ENCODE measurements at places on chromosomes 4 and X.

DNA sequence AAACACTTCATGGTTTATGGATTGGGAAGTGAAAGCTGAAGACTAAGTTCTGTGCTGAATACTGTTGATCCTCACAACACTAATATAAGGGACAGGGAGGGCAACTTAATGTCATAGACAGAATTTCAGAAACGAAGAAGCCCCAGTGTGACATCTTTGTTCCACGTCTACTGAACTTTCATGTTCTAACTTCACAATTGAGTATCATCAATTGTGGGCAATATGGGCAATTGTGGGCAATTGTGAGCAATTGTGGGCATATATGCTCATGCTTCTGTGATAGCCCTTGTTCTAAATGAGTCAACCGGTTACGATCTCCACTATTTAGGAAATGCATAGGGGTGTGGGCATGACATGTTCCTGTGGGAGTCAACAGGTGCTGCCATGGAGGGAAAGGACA lies 33.7 kb downstream of the CYBB start:
- DNase-seq = no peak

DNA sequence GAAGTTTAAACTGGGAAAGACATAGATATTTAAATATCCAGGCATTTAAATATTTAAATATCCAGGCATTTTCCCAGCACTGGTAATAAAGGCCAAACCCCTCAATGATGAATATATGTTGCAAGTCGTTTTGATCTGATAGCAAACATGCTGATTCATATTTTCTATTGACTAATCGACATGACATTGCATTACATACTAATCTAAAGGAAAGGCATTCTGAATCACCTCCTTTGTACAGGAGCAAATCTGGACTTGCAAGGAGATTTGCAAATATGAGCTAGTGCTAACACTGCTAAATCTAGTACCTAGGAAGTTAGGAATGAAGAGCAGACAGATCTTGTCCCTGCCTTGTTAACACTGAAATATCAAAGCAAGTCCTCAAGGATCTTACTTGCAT lies 207.3 kb downstream of the SLC7A11 start:
- peak; percentile 1 for DNase-seq

GRCh38 chr4:76195326-76195725 lies 18.3 kb downstream of the SCARB2 start:
- DNase-seq = no peak

DNA sequence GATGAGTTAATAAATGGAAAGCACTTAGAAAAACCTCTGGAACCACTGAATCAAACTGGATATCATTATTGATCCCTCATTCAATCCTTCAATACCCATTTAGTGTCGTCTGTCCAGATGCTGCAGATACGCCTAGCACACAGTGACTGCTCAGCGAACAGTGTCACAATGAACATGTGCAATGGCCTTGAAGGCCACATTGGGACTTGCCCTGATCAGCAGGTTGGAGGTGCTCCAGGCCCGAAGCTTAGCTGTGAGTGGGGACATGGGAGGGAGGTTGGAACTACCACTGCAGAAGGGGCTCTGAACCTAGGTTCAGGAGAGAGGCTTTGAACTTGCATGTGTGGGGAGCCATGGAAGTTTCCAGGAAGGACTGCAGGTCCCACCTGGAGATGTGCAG lies 17.2 kb downstream of the GPKOW start:
- no peak for DNase-seq

- DNase-seq = no peak
These were observed 45.1 kb downstream of the ARHGEF9 start for GRCh38 chrX:63739885-63740284.

DNA sequence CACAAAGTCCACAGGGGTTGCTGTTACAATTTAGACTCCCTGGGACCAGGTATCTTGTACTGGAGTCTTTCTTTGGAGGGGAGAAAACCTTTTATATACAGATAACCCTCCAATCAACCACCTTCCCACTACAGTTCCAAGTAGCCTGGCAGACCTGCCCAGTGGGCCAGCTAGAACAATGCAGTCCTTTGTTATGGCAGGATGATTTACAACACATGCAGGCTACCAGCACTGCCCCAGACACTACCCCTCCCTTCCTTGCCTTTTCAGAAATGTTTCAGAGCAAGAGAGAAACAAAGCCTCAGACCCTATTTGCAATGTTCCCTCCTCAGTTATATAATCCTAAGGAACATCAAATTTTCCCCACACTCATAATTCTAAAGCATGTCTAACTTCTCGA lies 11.1 kb downstream of the RASL11B start:
- no peak for DNase-seq

DNA sequence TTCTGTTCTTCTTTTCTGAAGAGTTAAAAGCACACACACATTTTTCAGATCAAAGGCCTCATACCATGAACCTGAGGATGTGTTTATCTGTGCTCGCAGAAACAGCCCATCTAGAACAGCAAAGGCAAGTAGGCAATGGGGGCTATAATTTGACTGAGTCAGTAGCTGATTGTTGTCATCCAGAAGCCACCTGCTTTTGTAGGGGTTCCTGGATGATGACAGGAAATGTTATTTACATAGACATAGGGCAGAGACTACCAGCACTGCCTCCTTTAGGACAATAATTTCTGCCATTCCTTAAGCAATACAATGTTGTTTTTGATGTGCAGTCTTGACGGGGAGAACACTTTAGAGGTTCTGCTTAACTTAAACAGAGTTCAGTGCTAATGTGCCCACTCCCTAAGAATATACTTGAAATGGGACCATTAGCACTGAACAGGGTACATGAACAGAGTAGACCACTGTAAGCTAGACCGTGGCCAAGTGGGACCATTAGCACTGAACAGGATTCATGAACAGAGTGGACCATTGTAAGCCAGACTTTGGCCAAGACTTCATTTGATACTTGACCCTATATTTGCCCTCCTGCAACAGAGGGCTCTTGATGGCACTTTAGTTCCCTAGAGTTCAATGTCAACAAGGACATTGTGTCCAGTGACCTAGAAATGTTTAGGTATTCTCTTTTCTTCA lies 42.8 kb upstream of the CCSER1 start:
- no peak for DNase-seq

GRCh38 chr4:105509291-105509690 lies 35.4 kb upstream of the PPA2 start:
- DNase-seq = no peak

DNA sequence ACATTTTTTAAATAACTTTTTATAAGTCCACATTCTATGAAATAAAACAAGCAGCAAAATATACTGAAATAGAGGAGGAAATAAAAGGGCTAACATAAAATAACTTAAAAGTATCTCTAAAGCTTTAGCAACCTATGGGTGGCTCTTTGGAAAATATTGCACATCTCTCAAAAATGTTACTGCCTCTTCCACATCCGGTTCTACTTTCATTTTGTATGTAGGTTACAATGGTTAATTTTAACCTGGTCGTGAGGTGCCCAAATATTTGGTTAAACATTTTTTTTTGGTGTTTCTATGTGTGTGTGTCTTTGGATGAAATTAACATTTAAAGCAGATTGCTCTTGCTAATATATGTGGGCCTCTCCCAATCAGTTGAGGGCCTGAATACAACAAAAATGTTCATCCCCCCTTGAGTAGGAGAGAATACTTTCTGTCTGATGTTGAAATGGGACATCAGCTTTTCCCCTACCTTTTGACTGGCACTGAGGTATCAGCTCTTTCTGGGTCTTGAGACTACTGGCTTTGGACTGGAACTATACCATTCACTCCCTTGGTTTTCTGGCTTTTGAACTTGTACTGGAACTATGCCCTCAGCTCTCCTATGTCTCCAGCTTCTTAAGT lies 353.0 kb downstream of the ADAM29 start:
- DNase-seq = no peak

GRCh38 chr4:61336488-61336887 lies 136.4 kb downstream of the ADGRL3 start:
- no peak for DNase-seq

DNA sequence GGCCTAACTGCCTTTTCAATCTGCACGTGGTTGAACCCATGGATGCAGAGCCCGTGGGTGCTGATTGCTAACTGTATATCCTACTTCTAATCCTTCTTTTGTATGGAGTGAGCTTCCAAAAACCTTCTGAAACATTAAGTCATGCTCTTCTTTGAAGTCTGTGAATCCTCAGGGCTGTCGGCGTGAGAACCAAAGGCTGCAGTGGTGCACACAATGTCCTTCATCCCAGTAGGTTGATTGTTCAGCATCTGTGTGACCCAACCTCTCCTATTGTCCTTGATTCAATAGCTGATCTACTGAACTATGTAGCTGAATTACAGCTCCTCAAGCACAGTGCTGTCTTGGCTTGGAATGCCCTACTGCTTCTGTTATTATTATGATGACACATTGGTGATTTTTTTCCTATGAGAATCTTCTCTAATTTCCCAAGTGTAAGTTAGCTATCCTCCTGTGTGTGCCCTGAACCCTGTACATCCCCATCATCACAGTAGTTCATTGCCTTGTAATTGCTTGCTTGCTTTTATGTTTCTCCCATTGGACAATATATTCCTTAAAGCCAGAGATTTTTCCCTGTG lies 294.6 kb downstream of the TRIML1 start:
- no peak for DNase-seq

DNA sequence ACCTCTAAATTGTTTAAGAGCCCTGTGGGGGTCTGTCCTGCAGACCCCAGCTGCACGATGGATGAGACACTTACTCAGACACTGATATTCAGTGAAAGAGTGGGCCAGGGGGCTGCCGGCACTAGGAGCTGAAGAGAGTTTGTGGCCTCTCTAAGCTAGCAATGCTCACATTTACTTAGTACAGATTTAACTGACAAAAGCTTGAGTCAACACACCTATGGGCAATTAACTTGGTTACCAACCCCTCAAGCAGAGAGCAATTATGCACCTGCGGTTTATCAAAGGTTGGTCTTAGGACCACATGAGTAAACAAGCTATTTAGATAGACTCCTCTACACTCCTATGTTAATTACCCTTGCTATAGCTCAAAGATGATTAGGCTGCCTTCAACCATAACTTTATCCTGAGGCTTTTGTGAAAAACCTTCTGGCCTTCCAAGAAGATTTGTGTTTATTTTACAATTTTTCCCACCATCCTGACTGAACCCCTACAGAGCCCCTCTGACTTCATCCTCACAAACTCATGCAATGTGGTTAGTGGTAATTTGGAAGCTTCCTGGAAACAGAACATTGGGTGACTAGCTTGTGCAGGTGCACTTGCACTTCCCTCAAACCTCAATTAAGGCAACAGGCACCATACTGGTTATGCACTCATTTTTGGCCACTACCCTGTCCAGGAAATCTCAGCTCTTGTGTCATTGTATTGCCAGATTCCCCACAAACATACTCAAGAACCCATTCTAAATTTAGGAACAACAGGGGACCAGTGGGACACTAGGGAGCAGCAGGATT lies 234.4 kb upstream of the ITM2A start:
- DNase-seq = no peak

GRCh38 chr4:138959097-138959815 lies 56.3 kb upstream of the NOCT start:
- DNase-seq = no peak

- no peak for DNase-seq
These were observed 215.1 kb upstream of the SFRP2 start for GRCh38 chr4:154004016-154004415.

GRCh38 chrX:153659268-153659667 lies 12.3 kb downstream of the DUSP9 start:
- no peak for DNase-seq

DNA sequence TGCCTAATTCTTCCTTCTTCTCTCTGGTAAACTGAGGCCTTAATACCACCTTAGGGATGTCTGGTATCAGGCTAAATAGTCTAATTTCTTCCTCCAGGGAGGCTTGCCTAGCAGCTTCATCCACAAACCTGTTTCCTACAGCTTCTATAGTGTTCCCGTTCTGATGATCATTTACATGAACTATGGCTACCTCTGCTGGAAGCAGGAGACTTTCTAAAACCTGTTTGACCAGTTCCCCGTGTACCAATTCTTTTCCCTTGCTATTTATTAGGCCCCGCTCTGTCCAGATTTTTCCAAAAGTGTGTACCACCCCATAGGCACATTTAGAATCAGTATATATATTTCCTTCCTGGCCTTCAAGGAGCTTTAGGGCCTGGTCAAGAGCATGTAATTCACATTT lies 5.8 kb upstream of the USP38 start:
- DNase-seq = no peak

- DNase-seq = no peak
These were observed 77.6 kb downstream of the HDAC8 start for GRCh38 chrX:72495046-72495445.

Measured in SW 1271 (cell line).